ENCODE measurements at places on chromosomes 12 and 14.

GRCh38 chr14:57491640-57492039 is 2.0 kb downstream of the CCDC198 start:
- no peak for DNase-seq

- DNase-seq, result no peak
Observed at GRCh38 chr14:100534528-100535286, 52.5 kb downstream of the BEGAIN start.

GRCh38 chr12:57541001-57541400 is 6.0 kb downstream of the DCTN2 start:
- no peak for DNase-seq

- DNase-seq, result no peak
Observed at GRCh38 chr12:94815958-94816357, 165.6 kb upstream of the TMCC3 start.

GRCh38 chr14:58821421-58821820 is 183.7 kb downstream of the DACT1 start:
- DNase-seq, result no peak

DNA sequence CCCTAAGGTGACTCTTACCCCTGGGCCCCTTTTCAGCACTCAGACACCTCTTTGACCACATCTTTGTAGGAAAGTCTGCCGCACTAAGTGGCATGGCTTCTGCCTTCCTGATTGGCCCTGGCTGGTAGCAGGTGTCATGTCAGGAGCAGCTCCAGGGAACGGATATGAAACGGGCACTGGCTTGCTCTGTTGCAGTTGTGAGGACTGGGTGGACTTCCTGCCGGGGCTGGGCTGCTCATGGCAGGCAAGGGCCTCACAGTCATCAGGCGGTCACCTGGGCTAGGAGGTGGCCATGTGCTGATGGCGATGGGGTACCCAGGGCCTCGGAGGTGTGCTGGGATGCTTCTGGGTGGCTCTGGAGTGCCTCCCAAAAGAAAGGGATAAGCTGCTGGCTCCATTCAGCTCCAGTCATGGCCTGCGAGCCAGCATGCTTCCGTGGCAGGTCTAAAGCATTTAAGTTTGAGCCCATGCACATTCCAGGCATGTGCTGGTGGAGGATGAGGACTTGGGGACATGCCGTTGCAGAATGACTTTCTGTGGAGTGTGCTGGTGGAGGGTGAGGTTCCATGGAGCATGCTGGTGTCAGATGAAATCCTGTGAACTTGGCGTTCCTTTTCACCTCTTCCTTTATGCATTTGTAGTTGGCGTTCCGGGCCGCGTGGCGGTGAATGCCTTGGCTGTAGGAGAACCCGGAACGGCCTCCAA is 77.2 kb downstream of the EP400 start:
- no peak for DNase-seq
